Fibroblast of upper back skin (primary cell): ENCODE measurements at places on chromosomes 12 and 14.
A peak's percentile ranks its signal among the peaks of the same experiment; 100 is the strongest.

- no peak for DNase-seq
Measured at GRCh38 chr14:56073799-56074198, 44.4 kb upstream of the PELI2 start.

GRCh38 chr12:25687226-25687625 is 134.1 kb upstream of the LMNTD1 start:
- no peak for DNase-seq

DNA sequence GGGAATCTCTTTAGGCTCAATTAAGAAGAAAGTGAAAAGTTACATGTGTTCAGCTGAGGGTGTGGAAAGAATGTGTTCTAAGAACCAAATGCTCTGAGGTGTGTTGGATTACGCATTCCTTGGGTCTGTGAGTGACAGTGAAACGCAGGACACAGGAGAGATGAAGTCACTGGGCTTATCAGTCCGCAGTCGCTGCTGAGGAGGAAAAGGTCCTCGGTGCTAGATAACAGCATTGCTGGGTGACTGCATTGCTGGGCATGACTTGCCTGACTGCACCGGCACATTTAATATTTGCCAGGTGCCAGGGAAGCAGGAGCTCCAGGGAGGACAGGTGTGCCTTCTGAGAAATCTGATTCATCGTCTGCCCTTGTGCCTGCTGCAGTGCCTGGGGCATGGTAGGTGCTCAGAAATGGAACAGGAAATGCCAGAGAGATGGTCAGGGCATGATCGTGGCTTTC is 64.4 kb upstream of the FZD10 start:
- no peak for DNase-seq

GRCh38 chr14:35340616-35341453 is 48.7 kb downstream of the PSMA6 start:
- no peak for DNase-seq

DNA sequence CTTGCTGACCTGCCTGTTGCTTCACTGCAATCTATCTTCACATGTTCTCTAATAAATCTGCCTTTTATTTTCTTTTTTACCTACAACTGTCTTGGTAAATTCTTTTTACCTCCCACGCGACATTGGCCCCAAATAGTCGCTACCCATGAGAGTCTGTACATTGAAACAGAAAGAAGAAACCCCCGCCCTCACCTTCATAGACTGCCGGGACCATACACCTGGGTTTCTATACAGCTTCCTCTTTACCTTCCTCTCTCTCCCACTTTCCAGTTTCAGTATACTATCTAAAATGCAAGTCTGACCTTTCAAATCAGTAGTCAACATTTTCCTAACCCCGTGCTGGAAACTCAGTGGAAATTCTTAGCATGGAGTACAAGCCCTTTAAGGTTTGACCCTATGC is 4.8 kb downstream of the SLC8A3 start:
- DNase-seq: no peak

DNA sequence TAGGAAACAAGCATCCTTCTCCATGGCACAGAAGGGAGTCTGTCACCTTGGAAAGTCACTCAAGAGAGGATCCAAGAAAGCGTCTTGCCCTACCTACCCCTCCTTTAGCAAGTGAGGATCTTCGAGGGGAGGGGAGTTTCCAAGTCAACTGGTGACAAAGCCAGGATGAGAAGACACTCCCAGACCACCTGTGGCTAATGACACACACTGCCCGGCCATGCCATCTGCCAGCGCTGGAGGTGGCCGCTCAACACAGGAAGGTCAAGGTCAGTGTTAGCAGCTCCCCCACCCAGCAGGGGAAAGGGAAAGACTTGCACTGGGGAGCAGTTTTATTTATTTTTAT is 41.3 kb downstream of the ELK3 start:
- no peak for DNase-seq

DNA sequence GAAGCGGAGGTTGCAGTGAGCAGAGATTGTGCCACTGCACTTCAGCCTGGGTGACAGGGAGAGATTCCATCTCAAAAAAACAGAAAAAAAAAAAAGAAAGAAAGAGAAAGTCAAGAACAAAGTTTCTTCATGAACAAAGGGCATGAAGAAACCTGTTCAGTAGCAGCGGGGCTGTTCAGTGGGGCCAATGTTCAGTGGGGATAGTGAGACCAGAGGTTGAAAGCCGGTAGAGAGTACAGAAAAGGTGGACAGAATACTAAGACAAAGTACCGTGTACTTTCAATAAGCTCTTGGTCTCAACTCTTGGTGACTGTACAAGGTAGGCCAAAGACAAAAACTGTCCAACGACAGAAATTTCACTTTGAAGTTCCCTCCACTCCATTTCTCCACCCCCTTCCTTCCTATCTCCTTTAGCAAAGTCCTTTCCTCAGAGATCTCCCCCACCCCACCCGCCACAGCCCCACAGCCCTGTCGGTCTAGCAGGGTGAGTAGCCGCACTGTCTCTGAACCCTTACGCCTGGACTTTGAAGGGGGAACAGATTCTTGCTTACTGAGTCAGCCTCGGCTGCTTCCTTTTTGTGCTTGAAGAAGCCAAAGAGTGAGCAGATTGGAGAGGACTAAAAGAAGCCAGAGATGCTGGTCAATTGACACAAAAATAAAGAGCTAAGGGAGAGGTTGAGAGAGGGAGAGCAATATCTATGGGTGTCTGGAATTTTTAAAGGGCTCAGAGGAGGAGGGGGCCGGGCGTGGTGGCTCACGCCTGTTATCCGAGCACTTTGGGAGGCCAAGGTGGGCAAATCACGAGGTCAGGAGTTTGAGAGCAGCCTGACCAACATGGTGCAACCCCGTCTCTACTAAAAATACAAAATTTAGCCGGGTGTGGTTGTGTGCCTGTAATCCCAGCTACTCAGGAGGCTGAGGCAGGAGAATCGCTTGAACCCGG is 44.2 kb upstream of the FOS start:
- DNase-seq: peak; percentile 93

- DNase-seq: peak; percentile 29
Measured at GRCh38 chr12:27931390-27931789, 41.1 kb downstream of the PTHLH start.
